OCI-M1 (cell line): ENCODE measurements at places on chromosomes 6 and 20.

GRCh38 chr20:34952671-34953070, 2.9 kb downstream of the GSS start:
- DNase-seq = no peak

DNA sequence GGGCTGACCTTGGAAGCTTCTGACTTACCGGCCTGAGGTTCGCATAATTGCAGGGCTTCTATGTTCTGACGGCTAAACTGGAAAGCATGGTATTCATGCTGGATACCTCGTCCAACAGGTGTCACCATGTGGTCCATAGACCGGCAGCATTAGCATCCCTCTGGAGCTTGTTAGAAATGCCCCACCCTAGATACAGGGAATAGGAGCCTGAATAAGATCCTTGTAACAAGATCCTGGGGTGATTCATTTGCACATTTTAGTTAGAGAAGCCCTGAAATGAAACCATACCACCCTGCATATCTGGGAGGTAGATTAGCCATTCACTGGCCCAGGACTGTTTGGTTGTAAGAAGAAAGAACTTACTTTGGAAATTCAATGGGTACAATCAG, 77.7 kb downstream of the TMEM170B start:
- no peak for DNase-seq

DNA sequence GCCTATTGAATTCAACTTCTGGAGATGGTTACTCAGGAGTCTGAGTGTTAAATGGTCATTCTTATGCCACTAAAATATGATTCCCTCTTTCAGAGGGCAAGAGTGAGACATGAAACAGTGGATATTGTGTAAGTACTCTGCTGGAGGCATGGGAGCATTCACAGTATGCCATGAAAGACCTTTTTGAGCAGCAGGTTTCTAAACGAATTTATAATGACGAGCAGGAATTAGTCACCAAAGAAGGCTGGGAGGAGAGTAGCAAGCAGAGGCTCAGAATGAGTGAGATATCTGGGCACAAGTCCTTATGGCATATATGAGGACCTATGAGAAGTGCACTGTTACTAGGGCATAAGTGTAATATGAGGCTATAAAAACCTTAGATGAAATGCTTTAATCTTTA, 10.9 kb upstream of the MYB start:
- no peak for DNase-seq

DNA sequence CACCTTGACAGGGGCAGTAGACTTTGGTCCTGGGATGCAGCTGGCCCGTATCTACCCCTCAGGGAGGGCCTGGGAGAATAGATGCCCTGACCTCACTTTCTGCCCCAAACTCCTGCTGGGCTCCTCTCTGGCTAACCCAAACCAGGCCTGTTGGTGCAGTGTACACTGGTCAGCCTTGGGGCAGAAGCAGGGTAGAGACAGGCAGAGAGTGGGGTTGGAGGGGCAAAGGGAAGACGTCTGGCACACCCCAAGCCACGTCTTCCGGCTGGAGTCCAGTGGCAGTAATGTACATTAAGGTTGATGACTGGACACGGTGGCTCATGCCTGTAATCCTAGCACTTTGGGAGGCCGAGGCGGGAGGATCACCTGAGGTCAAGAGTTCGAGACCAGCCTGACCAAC, 9.3 kb downstream of the DDR1 start:
- DNase-seq = no peak

- no peak for DNase-seq
These were observed 7.3 kb downstream of the COL10A1 start for GRCh38 chr6:116118608-116119007.

- no peak for DNase-seq
These were observed 396.8 kb downstream of the QKI start for GRCh38 chr6:163811317-163811716.

DNA sequence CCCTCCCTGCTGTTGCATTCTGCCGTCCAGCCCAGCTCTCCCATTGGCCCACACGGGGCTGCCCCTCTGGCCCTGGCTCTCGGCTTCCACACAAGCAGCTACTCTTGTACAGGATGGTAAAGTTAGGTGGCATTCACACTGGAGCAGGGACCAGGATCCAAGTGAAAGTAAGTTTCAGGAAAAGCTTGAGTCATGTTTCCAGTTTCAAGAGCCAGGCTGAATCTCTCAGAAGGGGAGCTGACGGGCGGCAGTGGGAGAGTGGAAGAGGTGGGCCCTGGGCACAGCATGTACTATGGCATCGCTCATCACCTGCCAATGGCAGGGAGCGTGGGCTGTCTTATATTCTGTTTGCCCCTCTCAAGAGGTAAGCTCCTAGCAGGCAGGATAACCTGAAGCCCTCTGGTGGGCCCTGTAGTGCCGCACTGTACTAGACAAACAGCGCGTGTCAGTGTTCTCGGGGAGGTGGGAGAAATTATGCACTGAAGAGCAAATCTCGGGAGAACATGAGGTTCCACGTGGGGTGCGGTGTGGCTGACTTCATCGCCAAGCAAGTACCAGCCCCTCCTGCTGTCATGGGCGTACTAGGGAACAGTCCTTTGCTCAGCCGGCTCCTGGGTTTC, 241.5 kb downstream of the NRN1 start:
- DNase-seq = no peak

DNA sequence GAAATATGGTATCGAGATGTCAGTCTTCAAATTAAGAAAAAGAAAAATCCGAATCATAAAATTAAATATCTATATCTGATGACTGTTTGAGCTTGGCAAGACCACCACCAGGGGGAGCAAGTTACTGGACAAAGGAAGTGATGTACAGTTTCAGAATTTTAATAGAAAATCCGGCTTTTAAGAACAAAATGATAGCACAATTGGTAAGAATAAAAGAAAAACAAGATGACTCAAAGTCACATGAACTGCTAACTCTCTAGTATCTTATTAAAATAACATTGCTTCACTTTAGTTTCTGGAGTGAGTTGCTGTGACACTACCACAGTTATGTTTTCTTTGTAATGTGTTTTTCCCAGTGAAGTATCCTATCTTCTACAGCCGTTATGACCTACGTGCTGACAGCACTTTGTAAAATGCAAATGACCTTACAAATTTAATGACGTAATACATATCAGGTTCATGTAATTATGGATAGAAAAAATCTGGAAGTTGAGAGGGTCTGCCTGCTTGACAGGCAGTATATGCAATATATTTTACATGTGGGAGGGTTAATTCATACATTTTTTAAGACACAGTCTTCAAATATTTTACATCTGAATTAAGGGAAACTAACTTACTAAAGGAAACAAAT, 405.3 kb upstream of the HS3ST5 start:
- DNase-seq = peak; percentile 75

GRCh38 chr6:169452117-169452868, 198.6 kb upstream of the THBS2 start:
- DNase-seq = peak; percentile 69

GRCh38 chr20:53774461-53775203, 181.0 kb upstream of the ZNF217 start:
- DNase-seq = no peak

DNA sequence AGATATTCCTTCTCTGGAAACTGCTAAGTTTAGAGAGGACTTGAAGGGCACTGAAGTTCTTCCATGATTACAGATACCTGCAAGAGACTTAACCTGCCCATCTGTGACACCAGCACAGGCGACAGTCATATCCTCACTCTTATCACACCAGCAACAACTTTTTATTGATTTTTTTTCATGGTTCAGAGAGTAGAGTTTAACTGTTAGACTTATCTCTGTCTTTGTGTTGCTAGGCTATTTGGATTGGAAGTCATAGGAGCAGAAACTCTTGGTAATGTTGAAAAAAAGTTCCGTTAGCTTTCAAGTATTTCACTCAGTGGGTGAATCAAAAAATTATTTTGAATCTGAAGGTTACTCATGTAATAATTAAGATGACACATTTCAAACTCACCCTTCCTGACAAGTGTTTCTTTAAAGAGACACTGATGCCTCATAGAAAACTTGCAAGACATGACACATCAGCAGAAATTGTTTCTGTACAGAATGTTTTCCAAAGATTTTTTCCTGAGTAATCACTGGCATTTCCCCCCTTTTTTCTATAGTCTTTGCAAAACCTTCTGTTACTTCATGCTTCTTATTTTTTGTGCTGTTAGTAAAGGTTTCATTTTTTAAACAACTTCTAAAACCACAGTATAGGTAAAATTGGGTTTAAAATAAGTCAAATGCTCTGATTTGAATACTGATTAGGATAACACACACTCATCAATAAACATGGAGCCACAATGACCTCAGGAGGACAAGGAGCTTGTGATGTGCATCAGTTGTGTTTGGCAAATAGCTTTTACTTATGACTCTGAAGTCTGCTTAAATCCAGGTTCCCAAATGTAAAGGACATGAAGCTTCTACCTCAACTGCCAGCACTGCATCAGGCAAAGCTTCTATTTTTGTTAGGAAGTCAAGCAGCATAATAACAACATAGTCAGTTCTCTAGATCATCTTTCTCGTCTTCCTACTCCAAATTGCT, 252.9 kb upstream of the MAN1A1 start:
- no peak for DNase-seq

DNA sequence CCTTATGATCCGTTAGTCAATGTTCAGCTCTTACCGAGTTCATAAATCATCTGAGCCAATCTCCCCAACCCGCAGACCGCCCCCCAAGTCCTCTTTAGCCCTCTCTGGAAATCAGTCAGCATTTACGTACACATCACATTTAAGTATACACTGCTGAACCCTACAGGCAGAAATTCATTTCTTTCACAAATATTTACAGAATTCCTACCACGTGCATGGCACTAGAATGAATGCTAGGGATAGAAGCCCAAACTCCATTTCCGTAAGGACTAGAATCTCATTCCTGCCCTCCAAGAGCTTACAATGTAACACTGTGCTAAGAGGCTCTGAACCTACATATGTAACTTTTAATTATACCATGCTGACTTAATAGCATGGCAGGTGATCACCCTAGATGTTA, 1.8 kb downstream of the OSER1 start:
- DNase-seq = no peak

- DNase-seq = no peak
These were observed 61.7 kb upstream of the MPC1 start for GRCh38 chr6:166444446-166444845.

DNA sequence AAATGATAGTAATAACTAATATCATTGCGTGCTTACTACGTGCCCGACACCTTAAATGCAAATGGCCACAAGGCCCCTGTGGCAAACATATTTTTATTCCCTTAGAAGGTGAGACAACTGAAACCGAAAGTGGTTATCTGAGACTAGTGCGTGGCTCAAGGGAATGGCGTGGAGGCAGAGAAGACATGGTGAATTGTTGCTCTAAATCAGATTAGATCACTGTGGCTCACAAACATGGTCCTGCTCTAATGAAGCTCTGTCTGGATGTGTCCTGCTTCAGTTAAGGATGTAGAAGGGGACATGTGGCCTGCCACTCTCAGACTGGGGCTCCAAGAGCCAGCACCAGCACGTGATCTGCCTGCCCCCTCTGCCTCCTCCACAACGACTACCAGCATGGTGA, 124.2 kb upstream of the GMDS start:
- DNase-seq = peak; percentile 33

- DNase-seq = no peak
These were observed 82.2 kb downstream of the TIAM2 start for GRCh38 chr6:155077331-155077730.

DNA sequence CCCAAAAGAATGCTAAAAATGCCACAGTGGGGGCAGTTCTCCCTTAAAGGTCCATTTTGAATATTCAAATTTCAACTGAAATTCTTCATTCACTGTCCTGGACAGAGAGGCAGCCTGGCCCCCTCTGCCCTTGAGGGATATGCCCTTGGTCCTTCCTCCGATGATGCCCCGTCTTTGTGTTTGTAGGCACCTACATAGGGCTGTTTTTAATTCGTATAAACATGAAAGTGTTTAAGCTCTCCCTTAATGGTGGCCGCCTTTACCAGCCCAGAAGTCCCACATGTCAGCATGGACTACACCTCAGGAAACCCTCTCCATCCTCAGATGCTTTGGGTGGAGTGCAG, 70.2 kb downstream of the SSR1 start:
- no peak for DNase-seq

GRCh38 chr6:91718198-91718597, 1131.3 kb upstream of the MAP3K7 start:
- no peak for DNase-seq

- DNase-seq = no peak
These were observed 14.9 kb upstream of the SLC22A23 start for GRCh38 chr6:3471711-3472110.

DNA sequence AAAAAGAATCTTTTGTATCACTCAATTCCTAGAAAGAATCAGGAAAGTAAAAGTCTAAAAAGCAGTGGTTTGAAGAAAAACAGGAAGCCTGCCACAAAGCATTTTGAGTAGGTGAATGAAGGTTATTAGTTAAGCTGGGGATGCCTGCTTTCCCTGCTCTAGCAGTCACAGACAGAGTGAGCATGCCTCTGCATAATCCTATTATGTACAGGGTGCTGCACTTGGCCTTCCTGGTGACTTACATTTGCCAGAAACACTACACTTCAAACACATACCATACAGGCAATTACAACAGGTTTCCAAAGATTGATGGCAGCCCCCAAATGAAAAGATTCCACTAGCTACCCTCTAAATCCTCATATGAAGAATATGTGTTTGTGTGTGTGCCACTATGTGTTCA, 130.8 kb downstream of the TPBG start:
- no peak for DNase-seq

GRCh38 chr20:25000268-25000801, 7.8 kb upstream of the APMAP start:
- DNase-seq = peak; percentile 17

DNA sequence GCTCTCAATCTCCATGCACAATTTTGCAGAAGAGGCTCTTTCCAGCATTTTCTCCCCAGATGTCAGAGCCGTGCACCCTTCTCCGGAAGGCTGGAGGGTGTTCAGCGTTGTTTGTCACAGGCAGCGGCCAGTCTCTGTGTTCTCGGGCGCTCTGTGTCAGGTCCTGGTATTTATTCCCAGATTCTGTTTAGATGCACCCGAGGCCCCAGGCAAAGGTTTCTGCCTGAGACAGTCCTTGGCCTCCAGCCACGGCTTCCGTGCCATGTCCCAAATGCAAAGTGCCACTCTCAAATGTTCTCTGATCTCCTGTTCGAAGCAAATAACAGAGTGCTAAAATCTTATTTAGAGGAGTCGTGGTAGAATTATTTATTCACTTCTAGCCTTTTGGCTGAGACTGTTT, 140.3 kb upstream of the AGPAT4 start:
- no peak for DNase-seq

DNA sequence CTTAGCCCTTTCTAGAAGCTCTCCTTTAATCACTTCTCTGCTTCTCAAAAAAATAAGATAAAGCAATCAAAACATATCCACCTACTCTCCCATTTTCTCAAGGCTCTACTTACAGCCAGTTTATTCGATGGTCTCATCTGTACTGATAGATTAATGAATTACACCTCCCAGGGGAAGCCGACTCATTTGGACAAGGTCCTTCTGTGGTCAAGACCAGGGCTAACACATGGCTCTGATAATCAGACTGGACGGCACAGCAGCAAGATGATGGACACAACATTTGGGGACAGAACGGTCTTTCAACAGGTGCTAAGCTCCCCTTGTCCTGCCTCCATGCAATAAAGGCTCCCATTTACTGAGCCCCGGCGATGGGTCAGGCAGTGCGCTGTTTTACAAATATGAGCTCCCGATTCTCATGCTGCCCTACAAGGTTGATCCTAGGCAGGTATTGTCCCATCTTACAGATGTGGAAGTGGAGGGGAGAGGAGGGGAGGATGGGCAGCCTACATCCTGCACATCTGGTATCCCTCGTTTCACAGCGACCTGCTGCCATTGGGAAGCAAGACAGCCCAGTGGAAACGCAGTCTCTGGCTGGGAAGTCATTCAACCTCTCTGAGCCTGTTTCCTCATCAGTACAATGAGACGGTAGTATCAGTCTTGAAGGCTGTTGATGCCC, 15.7 kb downstream of the CPNE5 start:
- DNase-seq = no peak
